Pons (tissue), 1 donor: ENCODE measurements at places on chromosomes 3 and 15.
A peak's percentile ranks its signal among the peaks of the same experiment; 100 is the strongest.

GRCh38 chr15:40990789-40991188, 37.5 kb downstream of the CHAC1 start:
- no peak for DNase-seq

GRCh38 chr3:174700736-174701135, 158.4 kb upstream of the NAALADL2 start:
- no peak for DNase-seq

DNA sequence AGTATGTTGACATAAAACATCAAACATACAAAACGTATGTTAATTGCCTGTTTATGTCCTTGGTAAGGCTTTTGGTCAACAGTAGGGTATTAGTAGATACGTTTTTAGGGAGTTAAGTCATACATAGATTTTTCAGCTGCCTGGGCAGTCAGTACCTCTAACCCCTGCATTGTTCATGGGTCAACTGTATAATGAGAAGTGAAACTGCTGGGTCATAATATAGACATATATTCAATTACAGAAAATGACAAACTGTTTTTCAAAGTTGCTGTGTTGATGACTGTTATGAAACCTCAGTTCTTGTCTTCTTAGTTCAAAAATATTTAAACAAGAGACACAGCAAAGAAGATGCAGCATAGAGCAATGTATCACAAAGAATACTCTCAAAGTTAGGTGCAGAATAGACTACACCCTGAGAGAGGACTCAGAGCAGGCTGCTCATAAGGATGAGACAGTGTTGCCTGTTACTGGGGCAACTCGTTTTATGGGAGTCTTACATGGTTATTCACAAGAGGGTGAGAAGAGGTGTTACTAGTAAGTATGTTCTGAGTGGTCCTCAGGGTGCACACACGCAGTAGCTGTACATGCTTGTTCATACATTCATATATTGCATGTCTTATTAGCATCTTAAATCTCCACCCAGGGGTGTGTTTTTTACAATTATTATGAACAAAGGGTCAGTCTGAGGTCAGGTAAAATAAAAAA, 53.1 kb upstream of the ADAMTS17 start:
- no peak for DNase-seq

DNA sequence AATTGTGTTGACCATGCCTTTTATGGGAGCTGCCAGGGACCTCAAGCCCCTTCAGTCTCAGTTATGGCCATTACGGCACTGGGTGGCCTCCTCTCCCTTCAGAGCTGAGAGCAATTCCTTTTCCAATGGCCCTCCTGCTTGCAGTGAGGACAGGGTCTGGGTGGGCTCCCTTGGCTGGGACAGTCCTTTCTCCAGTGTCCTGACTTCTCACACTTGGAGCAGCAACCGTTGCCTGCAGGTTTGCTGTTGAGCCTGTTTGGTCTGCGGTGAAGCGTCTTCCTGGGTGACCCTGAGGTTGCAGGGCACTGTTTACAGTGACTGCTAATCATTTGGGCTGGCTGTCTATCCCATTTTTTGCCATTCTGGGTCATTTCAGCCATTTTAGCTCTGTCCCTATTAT, 3.5 kb upstream of the CCDC80 start:
- no peak for DNase-seq

DNA sequence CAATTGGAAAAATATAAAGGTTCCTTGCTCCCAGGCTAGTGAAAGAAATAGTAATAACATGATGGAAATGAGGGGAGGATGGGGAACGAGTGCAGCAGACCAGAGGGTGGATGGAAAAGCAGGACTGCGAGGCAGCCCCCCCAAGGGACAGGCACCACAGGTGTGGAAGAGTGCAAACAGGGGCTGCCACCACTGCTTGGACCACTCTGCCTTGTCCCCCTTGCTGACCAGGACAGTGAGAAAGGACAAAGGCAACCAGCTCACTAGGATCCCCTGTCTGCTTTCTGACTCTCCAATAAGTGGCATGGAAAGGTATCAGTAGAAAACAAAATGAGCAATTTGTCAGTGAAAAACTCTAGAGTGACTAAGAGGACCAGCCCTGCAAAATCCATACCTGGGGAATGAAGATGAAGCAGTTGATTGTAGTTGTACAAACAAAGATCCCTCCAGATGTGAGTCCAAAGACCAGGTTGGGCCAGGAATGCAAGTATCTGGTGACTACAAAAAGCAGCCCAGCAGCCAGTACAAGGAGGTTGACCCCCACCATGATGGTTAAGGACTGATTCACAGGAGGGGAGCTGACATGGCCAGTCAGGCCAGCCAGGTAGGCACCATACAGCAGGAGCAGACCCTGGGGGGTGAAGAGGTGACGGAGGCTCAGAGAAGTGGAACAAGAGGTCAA, 86.6 kb upstream of the GSK3B start:
- DNase-seq: no peak

DNA sequence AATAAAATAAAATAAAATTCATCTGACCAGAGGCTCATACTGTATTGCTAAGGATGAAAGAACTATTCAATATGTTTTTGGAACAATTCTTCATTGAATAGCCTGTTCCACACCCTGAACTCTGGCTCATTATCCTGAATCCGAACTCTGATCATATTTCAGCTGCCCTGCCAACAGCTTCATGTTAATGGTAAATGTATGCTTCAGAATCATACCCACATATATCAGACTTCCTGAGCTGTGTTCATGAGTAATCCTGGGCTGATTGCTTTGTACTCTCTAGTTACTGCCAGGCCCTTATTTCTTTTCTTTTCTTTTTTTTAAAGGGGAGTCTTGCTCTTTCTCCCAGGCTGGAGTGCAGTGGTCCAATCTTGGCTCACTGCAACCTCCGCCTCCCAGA, 11.8 kb downstream of the INO80 start:
- DNase-seq: no peak

DNA sequence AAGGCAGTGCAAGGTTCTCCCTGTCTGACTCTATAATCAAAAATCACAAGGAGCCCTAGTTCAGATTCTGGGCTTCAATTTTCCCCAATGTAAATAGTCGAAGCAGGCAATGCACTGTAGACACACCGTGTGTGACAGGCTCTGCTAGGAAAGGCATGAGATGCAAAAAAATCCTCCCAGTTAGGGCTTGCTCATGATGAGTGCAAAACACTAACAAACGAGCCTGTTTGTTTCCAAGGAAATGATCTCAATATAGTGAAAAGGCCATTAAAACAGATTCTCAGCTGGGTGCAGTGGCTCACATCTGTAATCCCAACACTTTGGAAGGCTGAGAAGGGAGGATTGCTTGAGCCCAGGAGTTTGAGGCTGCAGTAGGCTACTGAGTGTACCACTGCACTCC, 55.7 kb downstream of the UMPS start:
- peak; percentile 80 for DNase-seq

DNA sequence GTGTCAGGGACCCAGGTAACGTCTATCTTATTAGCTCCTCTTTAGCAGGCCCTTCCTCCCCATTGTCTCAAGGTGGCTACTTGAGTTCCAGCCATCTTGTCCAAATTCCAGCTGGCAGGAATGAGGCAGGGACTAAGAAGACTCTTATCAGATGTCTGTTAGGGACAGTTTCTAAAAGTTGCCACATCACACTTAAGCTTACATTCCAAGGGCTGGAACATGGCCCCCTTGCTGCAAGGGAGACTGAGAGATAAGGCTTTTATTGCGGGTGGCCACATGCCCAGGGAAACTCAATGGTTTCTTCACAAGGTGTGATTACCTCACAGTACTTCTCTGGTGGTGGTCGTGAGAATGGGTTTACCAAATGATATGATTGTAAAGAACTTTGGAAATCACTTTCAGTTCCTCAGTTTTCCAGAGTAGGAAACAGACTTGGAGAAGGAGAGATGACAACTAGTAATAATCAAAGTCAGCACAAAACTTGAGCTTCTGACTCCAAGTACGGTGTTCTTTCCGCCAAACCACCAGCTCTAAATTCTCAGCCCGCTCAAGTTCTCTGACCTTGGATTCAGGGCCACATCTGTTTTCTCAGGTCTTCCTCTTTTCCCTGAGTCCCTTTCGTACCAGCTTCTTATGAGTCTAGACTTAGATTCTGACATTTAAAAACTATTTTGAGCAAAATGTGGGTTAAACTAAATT, 14.2 kb downstream of the PDIA5 start:
- DNase-seq: no peak

GRCh38 chr3:60461267-60461666, 790.0 kb downstream of the FHIT start:
- no peak for DNase-seq

DNA sequence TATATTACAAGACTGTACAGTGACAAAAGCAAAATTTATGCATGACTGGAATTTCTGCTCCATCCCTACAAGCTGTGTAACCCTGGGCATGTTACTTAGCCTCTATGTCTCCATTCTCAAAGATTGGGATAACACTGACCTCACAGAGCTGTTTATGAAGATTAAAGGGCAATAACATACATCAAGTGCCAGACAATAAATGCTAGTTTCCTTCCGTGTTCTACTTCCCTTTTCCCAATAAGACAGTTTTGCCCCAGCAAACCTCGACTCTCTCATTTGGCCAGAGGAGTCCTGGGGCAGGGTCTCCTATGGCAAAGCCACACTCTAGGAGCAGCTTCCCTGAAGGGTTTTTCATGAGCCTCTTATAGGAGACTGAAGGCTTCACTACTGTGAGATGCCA, 7.5 kb downstream of the HEXA start:
- peak; percentile 21 for DNase-seq

GRCh38 chr3:184583578-184584451, 22.2 kb downstream of the EPHB3 start:
- peak; percentile 62 for DNase-seq

DNA sequence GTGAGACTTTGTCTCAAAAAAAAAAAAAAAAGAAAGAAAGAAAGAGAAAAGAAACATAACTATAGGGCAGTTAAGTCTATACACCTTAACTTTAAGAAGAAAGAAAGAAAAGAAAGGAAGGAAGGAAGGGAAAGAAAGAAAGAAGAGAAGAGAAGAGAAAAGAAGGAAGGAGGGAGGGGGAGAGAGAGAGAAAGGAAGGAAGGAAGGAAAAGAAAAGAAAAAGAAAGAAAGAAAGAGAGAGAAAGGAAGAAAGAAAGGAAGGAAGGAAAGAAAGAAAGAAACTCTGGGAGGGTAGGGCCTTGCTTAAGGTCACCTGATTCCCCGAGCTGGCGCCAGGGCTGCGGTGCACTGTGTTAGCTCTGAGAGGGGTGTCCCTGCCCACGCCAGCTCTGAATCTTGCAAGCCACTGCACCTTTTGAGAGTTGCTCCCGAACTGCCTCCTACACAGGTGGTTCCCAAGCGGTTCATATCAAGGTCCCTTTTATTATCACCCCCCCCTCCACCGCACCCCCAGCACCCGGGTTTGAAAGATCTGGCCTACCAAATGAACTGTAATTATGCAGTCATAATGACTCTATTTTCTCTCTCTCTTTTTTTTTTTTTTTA, 39.2 kb upstream of the VPS8 start:
- DNase-seq: no peak

GRCh38 chr15:81108427-81108826, 25.6 kb upstream of the CFAP161 start:
- DNase-seq: peak; percentile 49

GRCh38 chr3:78900880-78901279, 866.9 kb downstream of the ROBO1 start:
- DNase-seq: no peak

- DNase-seq: no peak
Observed at GRCh38 chr3:144362126-144362525, 390.5 kb downstream of the DIPK2A start.

DNA sequence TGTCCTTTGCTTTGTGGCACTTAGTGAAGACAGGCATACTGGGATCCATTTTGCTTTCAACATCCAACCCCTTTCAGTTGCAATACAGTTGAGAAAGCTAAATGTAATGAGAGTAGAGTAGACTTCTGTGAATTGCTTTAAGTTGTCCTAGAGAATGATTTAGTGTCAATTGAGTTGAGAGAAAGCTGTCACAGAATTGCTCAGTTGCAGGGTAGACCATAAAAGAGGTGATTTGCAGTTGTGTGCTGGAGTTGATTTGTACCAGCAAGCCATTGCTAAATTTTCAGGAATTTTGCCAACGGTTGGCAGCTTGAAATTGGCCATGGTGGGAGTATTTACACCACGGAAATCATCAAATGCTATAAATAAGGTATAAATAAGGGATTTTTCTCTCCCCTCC, 2.2 kb downstream of the ABHD5 start:
- no peak for DNase-seq

DNA sequence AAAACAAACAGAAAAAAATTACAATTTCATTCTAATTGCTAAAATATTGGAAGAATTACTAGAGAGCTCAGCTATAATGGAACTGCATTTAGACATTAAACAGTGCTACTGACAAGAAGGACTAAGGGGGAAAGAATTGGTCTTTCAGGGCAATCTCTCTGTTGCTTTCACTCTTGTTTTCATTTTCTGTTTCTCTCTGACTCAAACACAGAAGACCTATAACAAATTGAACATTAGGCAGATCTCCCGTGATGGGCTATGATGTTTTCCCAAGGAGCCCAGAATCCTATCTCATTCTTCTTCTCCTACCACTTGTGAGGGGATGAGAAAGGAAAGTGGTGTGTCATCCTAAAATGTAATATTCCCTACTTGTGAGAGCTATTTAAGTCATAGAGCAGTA, 358.0 kb upstream of the TGFBR2 start:
- DNase-seq: no peak

DNA sequence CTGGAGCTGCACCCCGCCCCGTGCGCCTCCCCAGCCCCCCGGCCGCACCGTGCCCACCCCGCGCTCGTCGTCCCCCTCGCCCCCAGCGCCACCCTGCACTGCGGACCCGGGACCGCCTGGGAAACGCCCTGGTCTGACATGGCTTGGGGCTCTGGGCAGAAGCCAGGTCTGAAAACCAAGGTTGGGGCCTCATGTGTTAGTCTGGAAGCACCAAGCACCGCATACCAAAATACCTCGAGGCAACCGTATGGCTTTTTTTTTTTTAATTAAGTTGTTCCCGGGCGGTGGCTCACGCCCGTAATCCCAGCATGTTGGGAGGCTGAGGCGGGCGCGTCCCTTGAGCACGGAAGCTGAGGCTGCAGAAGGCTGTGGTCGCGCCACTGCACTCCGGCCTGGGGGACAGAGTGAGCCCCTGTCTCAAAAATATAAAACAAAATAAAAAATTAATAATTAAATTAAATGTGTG, 91.5 kb upstream of the CHD2 start:
- no peak for DNase-seq

DNA sequence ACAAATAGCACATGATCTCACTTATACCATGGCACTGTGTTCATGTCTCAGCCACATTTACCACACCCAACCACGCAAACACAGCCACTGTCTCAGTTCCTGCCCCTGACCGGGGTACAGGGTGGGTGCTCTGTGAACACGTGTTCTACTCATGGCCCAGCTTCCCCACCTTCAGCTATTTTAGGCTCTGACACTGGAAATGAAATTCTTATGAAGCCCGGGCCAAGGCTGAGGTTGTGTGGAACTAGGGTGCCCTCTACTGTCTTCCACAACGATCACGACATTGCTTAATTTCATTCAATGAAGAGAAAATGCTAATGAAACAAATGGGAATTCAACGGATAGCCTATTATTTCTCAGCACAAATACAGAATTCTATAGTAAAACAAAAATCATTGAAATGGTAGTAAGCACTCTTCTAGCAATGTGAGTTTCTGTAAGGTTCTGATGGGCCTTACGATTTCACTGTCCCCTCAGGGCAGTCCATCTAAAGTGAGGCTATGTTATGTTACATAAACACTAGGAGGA, 2.1 kb upstream of the GABRA5 start:
- peak; percentile 44 for DNase-seq

GRCh38 chr3:183085634-183086390, 13.5 kb downstream of the MCCC1 start:
- DNase-seq: peak; percentile 32

GRCh38 chr3:14410106-14410502, 7.7 kb downstream of the SLC6A6 start:
- DNase-seq: no peak

- peak; percentile 55 for DNase-seq
Observed at GRCh38 chr3:171168086-171168485, 141.6 kb upstream of the SLC2A2 start.
